Central memory CD4-positive, alpha-beta T cell (primary cell): ENCODE measurements at places on chromosomes 4 and X.
A peak's percentile ranks its signal among the peaks of the same experiment; 100 is the strongest.

- DNase-seq, result no peak
These were observed 25.8 kb downstream of the FGD1 start for GRCh38 chrX:54470054-54470760.

- DNase-seq, result peak; percentile 68
These were observed 4.2 kb upstream of the ZNF157 start for GRCh38 chrX:47366041-47366722.

DNA sequence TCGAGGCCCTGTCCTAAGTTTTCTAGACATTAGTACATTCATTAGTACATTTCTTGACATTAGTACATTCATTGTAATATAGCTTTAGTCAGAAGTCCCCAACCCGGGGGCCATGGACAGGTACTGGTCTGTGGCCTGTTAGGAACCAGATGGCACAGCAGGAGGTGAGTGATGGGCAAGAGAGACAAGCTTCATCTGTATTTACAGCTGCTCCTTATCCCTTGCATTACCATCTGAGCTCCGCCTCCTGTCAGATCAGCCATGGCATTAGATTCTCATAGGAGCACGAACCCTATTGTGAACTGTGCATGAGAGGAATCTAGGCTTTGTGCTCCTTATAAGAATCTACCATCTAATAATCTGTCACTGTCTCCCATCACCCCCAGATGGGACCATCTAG, 48.0 kb downstream of the GATB start:
- DNase-seq, result no peak

DNA sequence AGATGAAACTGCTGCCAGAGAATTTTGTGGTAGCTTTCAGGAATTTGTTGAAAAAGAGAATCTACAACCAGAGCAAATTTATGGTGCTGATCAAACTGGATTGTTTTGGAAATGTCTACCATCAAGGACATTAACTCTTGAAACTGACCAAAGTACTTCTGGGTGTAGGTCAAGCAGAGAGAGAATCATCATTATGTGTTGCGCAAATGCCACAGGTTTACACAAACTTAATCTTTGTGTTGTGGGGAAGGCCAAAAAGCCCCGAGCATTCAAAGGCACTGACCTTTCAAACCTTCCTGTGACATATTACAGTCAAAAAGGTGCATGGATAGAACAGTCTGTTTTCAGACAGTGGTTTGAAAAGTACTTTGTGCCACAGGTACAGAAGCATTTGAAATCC, 2.1 kb downstream of the TIGD2 start:
- no peak for DNase-seq
